Central memory CD8-positive, alpha-beta T cell (primary cell): ENCODE measurements at places on chromosomes 3 and 15.

- DNase-seq = no peak
Measured at GRCh38 chr3:38657369-38657768, 7.9 kb upstream of the SCN5A start.

DNA sequence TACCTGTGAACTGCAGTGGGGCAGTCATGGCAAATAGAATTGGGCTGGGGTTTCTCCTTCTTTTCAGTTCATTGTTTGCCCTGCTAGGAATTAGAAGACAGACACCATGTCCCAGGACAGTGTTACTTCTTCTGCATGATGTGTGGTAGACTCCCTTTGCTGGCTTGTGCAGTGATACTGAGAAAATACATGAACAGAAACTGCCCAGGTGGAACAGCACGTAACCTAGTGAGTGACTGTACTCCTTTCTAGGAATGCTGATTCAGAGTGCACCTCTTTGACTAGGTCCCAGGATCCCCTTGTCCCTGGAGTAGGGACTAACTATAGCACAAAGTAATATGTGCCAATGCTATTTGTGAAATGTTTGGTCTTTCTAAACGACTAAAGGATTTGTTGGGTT lies 10.7 kb upstream of the SLC22A13 start:
- no peak for DNase-seq

GRCh38 chr15:72319360-72319984 lies 485 bp downstream of the CELF6 start:
- peak; percentile 27 for DNase-seq

DNA sequence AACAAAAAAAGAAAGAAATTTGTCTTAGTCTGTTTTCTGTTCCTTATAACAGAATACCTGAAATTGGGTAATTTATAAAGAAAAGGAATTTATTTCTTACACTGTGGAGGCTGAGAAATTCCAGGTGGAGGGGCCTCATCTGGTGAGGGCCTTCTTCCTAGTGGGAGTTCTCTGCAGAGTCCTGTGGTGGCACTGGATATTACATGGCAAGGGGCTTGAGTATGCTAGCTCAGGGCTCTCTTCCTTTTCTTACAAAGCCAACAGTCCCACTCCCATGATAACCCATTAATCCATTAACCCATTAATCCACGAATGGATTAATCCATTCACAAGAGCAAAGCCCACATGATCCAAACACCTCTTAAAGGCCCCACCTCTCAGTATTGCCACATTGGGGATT lies 2.9 kb upstream of the SATB1 start:
- no peak for DNase-seq

GRCh38 chr3:140167600-140168281 lies 232.8 kb downstream of the CLSTN2 start:
- DNase-seq = no peak

GRCh38 chr3:195441992-195442572 lies 738 bp downstream of the ACAP2 start:
- peak; percentile 30 for DNase-seq

DNA sequence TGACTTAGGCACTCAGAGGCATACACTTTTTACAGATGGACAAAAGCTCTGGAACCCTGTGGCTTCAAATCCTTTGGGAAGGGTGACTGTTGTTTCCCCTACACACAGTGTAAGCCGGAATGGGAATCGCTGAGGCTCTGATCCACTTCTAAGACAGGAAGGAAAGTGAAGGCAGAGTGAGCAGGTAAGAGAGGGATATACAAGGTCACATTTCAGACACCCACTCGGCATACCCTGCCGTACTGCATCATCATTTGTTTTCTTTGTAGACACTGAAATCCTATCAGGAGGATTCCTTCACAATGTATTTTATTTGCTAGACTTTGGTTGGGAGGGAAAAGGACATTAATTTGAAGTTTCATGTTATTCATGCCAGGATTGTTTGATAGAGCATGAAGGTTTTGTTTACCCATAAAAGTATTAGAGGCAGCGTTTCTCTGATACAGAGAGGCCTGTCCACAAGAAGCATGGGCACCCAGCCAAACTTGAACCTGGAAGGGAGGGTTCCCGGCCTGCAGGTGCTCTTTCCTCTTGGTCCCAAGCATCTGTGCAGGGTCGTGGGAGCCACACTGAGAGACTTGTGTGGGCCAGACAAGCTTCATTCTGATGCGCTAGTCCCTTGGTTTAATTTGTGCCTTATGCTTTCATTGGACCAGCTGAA lies 21.9 kb upstream of the POLR2M start:
- DNase-seq = no peak

DNA sequence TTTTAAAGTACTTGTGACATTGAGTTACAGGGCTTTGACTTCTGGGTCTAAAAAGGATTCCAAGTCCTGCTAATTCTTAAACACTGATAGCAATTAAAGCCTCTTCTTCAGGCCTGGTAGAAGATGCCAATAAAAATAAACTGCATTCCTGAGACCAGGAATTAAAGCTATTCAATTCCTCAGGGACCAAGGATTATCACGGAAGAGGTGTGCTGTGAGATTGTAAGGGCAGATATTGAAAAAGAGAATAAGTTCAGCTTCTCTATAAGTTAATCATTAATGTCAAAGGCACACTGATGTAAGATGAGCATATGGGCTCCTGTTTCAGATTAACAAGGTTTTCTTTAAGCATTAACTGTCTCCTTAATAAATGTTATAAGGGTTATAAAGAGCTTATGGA lies 611.3 kb downstream of the SI start:
- DNase-seq = no peak

- no peak for DNase-seq
Measured at GRCh38 chr15:72783004-72783639, 436 bp downstream of the ADPGK start.

DNA sequence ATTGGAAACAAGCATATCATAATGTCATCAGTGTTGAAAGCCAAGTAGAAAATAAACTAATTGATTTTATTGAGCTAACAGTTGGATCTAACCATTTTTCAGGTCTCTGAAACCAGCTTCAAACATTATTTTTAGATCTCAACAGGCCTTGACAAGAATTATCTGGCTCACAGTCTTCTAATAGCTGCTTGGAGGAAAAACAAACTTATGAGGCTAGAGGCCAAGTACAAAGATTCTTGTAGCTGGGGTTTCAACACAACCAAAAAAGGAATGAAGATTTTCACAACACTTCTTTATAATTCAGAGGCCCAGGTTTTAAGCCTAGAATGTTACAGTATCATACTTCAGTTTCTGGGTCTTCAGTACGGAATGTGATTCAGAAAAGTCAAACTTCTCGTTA lies 3.7 kb downstream of the SETMAR start:
- DNase-seq = no peak

DNA sequence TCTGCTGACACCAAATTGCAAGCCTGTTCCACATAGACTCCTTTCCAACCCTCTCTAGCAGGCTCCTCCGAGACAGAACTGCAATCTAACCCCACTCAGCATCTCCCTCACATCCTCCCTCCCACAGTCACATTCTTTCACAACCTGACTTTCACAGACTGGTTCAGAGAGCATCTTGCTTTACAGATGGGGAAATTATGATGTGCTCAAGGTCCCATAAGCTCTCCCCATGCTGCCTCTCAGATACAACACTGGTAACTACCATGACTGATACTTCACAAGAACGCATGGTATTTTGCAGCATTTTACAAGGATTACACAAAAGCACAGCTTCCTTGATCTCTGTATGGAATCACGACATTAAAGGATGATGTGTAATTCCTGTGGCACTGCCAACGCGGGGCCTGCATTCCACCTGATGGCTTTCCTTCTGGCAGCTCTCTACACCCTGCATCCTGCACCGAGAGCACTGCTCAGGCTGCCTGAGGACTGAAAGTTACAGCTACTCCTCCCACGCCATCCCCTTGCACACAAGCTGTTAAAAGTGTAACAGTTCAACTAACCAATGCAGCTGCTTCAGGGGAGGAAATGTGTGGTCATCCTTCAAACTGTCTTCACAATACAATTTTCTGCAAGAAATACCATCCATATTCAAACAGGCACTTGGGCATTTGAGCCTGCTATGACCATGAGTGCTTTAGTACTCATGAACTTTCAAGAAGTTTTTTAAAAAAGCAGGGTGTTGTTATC lies 27.6 kb downstream of the TBC1D2B start:
- no peak for DNase-seq

GRCh38 chr3:57108684-57109083 lies 48.2 kb downstream of the SPATA12 start:
- no peak for DNase-seq

- no peak for DNase-seq
Measured at GRCh38 chr3:186937017-186937875, 6.9 kb downstream of the ST6GAL1 start.

- no peak for DNase-seq
Measured at GRCh38 chr15:94233441-94233840, 2.1 kb downstream of the MCTP2 start.

GRCh38 chr3:43755516-43756200 lies 64.9 kb downstream of the ABHD5 start:
- peak; percentile 14 for DNase-seq

DNA sequence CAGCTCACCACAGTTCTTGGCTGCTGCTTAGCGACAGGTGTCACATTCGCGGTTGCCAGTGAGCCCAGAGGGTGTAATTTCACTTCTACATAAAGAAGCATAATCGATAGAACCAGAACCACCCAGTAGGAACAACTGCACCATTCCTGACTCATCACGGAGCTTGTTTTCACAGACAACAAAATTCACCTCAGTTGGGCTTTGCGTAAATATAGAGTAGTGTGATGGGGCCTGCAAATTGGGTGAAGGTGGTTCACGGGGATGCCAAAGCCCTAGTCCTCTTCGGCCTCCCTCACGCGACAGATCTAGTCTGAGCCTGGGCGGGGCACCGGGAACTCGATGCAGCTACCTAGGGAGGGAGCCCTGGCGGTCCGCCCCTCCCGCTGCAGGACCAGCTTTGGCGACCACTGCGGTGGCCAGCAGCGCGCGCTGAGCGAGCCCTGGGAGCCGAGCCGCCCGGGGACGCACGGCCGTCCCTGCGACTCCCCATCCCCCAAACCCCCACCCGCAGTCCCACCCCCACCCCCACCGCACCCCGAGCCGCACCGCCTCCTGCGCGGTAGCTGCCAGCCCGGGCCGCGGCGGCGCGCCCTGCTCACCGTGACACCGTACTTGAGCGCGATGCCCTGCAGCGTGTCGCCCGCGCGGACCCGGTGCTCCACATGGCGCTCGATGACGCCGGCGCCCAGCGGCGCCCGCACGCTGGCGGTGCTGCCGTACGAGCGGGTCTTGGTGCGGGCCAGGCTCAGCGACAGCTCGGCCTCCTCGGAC lies 519 bp downstream of the LYSMD2 start:
- peak; percentile 41 for DNase-seq

- no peak for DNase-seq
Measured at GRCh38 chr15:37885651-37886050, 48.8 kb upstream of the TMCO5A start.

- DNase-seq = no peak
Measured at GRCh38 chr3:114566162-114566755, 272.4 kb downstream of the TIGIT start.

DNA sequence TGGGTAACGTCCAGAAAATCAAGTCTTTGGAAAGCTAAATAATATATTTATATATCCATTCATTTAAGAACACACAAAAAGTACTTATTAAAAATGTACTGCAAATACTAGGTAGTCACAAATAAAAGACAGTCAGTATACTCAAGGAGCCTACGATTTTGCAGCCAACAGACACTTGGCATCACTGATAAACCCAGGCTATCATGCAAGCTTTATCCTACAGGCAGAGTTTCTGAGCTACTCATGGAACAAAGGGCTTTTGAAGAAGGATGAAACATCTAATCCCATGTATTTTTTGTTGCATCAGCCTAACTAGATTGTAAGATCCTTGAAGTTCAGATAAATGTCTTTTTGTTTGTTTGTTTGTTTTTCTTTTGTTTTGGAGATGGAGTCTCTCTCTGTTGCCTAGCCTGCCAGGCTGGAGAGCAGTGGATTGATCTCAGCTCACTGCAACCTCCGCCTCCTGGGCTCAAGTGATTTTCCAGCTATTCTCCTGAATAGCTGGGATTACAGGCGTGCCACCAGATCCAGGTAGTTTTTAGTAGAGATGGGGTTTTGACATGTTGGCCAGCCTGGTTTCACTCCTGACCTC lies 319.4 kb upstream of the MDFIC2 start:
- no peak for DNase-seq

DNA sequence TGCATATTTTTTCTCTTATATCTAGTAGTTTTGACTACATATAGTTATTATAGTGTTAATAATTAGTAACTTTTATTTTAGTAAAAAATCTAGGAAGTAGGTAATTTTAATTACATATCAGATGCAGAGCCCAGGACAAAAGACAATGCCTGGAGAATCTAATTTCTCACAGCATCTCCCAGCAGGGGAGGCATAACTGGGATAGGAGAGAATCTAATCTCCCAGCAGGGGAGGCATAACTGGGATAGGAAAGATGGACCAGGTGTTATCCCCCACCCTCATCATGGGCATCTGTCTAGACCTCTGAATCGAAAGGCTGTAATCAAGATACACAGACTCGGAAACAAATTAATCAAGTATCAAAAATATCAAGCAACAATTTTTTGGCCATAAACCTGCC lies 58.2 kb downstream of the OSTN start:
- DNase-seq = no peak

- DNase-seq = no peak
Measured at GRCh38 chr15:52714968-52715367, 35.8 kb upstream of the ATOSA start.

DNA sequence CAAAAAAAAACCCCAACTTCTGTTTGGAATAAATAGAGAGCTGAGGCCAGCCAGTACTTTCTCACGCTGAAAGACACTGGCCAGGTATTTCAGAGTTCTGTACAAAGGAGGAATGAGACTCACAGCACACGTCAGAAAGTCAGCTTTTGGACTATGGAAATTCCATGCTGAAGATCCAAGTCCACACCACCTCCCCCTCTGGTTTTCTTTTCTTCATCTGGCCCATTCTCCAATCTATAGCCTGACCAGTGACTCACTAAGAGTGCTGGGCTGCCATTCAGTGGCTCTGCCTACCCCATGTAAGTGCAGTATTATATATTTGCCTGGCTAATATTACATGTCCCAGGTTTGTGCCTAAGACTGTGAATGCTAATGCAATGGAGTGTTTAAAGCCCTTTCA lies 13.9 kb downstream of the BOC start:
- no peak for DNase-seq

GRCh38 chr3:71681224-71681668 lies 44.0 kb downstream of the EIF4E3 start:
- DNase-seq = no peak

DNA sequence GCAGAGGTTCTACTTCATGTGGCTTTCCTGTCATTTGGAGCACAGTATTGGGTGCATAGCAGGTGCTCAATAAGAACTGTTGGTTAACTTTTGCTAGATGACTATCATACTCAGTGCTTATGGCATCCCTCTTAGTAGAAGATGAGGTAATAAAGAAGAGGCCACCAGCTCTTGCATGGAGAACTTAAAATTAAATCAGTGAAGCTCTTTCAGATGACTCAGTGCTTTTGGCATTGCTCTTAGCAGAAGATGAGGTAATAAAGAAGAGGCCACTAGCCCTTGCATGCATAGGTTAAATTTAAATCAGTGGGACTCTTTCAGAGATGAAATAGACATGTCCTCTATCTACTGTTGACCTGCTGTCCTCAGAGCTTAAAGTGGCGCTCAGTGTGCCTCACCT lies 109.4 kb upstream of the FGF7 start:
- DNase-seq = no peak

- DNase-seq = no peak
Measured at GRCh38 chr3:195555110-195555509, 12.0 kb upstream of the PPP1R2 start.

- DNase-seq = no peak
Measured at GRCh38 chr3:80688814-80689213, 921.0 kb upstream of the ROBO1 start.

GRCh38 chr3:124158168-124158881 lies 166.4 kb upstream of the ROPN1 start:
- no peak for DNase-seq
